Stimulated activated CD4-positive, alpha-beta T cell treated with anti-CD3 and anti-CD28 coated beads, TNF-alpha, amount 100 ng/mL, for 24 hours (primary cell): ENCODE measurements at places on chromosomes 12 and 14.

DNA sequence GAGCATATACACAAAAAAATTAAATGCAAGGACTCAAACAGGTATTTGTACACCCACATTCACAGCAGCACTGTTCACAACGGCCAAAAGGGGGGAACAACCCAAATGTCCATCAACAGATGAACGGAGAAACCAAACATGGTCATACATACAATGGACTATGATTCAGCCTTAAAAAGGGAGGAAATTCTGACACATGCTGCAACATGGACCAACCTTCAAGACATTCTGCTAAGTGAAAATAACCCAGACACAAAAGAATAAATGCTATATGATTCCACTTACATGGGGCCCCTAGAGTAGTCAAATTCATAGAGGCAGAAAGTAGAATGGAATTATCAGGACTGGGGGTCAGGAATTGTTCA, 29.5 kb downstream of the ACTN1 start:
- no peak for DNase-seq

DNA sequence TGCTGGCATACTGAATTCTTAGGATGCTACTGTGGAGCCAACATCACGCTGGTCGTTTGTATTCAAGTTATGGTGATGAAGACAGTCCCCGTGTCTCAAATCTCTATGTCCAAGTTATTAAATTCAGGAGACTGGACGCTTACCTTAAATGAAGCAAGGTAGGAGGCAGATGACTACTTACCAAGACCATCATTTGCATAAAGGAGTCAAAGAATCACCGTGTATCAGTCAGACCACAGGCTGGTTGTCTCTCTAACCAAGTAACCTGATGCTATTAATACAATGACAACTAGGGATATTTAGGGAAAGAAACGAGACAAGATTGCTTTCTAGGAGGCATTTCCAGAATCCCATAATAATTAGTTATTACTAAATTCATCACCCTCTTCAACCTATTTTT, 78.1 kb upstream of the FRMD6 start:
- DNase-seq, result no peak

- DNase-seq, result no peak
Measured at GRCh38 chr12:72622556-72622955, 350.4 kb downstream of the TRHDE start.

DNA sequence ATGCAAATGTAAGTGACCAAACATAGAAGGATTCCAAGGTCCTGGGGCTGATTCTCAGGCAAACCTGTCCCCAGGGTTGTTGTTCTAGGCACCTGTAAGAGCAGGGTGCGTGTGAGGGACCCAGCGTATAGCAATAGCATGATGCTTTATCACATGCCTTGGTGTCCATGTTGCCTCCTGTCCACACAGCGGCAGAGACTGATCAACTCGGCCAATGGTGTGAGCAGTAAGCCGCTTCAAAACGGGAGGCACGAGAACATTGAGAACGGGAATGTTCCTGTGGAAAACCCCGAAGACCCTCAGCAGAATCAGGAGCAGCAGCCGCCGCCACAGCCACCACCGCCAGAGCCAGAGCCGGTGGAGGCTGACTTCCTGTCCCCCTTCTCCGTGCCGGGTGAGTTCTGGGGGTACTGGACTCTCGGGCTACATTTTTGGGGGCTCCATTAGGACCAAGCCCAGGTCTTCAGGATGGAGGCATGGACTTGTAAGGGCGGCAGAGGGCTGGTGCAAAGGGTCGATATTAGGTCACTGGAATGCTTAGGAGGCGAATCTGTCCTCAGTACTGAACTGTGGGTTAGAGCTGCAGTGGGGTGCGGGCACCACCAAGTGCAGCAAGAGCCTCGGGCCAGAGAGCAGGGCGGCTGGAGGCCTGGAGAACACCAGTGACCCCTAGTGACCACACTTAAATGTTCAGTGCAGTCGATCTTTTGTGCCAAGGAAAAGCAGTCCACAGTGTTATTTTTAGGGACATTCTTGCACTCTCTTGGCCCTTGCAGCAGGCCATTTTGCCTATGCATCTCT, 57.2 kb upstream of the RIN3 start:
- DNase-seq, result no peak

DNA sequence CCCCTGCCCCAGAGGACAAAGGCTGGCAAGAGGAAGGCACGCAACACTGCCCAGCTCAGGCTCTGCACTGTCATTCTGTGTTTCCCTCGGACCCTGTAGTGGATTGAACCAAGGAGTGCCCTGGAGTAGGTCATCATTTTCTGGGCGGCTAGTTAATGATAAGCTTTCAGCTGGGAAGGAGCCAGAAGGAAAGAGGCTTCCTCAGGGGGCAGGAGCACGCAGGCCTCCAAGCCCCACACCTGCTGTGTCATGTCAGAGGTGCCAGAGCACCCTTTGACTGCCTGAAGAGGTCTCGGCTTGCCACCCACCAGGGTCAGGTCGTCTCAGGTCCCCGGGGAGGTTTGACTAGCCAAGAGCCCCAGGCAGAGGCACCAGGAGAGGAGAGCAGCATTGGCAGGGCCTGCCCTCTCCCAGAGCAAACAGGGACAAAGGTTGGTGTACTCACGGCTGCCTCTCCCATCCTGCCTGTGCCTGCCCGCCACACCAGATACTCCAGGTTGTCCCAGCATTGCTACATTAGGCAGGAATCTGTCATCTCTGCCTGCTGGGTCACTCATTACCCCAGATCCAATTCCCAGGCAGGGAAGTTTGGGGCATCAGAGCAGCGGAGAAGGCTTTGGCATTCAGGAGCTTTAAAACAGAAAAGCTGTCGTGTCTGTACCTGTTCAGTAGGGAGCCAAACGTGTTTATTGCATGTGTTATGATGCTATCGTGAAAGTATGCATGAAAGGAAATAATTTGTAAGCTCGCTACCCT, 33.5 kb upstream of the ATP2A2 start:
- no peak for DNase-seq

GRCh38 chr14:63962906-63963305, 110.1 kb downstream of the SYNE2 start:
- no peak for DNase-seq

GRCh38 chr12:14716848-14717444, 20.5 kb upstream of the GUCY2C start:
- peak; percentile 23 for DNase-seq

DNA sequence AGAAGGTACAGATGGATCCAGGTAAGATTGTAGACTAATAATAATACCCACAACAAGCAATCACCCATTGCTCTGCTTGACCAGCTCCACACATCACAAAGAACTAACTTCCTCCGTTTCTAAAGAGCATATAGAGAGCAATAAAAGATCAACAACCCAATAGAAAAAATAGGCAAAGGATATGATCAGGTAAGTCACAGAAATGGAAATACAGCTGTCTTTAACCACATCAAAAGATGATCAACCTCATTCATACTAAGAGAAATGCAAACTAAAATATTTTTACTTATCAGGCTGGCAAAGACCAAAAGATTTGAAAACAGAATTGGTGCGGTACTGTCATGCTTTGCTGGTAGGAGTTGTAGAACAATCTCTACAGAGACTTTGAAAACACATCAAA, 8.9 kb downstream of the C2CD5 start:
- DNase-seq, result no peak

GRCh38 chr12:124310178-124310577, 15.3 kb downstream of the RFLNA start:
- no peak for DNase-seq
